ENCODE measurements at places on chromosomes 11 and 22.

- DNase-seq, result no peak
Measured at GRCh38 chr11:68938816-68939582, 35.3 kb downstream of the IGHMBP2 start.

DNA sequence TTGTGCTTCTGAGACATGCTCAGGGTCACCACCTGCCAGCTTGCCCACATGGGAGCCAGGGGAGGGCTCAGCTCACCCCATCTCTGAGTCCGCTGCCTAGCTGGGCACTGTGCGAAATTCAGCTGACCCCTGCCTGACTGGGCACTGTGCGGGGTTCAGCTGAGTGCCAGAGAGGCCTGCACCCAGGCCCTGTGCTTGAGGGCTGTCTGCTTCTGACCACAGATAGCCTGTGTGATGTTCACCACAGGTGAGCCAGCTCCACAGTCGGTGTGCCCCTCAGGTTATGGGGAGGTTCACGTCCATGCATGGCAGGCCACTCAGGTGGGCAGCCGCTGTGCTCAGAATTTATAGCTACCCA, 84.5 kb upstream of the SUSD2 start:
- DNase-seq, result no peak

- no peak for DNase-seq
Measured at GRCh38 chr11:68113986-68114385, 7.2 kb downstream of the CHKA start.

- DNase-seq, result no peak
Measured at GRCh38 chr11:110435780-110436717, 6.3 kb downstream of the FDX1 start.

GRCh38 chr11:31806928-31807798, 4.0 kb downstream of the PAX6 start:
- DNase-seq, result no peak

DNA sequence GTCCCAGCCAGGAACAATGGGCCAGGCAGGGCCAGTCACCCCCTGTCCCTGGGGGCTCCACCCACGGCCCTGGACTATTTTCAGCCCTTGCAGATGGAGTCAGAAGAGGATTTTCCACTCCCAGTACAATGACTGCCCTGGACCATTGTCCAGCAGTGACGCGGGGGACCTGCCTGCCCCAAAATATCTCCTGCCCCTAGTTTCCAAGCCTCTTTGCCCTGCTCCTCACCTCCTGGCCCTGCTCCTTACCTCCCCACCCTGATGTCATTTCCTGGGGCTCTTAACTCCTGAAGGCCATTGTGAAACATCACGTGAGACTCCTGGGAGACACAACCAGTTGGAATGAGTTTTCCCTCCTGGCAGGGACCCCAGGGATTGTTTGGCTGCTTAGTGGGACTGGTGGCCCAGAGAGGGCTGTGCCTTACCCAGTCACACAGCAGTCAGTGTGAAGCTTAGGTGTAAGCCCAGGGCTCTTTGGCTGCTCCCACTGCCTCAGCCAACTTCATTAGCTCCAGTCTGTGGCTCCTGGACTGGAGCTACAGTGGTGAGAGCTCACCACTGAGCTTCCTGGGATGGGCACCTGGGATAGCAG, 22.2 kb downstream of the P2RY2 start:
- no peak for DNase-seq

Measured in CD4-positive, alpha-beta T cell (primary cell).